ENCODE measurements at places on chromosomes 4 and X. TPM values are rescaled to one million over a fixed set of nuclear protein-coding genes. Genes with fewer than 3 reads are reported as not detected.

Gene COX7B2
- total RNA-seq: not detected

Gene ADH7
- total RNA-seq: 120 TPM

Gene RNF150
- 1.6 TPM for total RNA-seq

Gene CDX4
- total RNA-seq: not detected

Gene HDX
- 0.48 TPM for total RNA-seq

Gene IQCM
- total RNA-seq: not detected

Gene DKK2
- total RNA-seq: not detected

Gene PARM1
- total RNA-seq: 1.8 TPM

Gene CYLC1
- not detected for total RNA-seq

Gene ARX
- not detected for total RNA-seq

GRCh38 chr4:163976588-163976987, 482.1 kb downstream of the TMA16 start:
- no peak for ATAC-seq

- no peak for ATAC-seq
Observed at GRCh38 chr4:143025081-143025704, 159.5 kb upstream of the USP38 start.

DNA sequence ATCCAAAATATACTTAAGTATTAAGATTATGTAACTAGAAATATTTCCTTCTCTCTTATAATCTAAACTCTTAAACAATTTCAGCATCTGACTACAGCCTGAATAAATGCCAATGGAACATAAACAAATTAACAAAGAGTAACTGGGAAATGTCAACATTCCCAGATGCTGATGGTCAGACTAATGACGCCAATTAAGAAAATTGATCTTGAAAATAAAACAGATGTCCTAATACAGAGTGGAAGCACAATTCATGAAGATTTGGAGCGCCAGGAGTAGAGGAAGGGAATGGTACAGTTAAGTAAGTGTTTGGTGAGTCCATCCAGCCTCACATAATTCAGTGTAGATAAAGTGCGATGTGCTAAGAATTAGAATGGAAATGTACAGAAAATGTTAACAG, 203.7 kb upstream of the NWD2 start:
- ATAC-seq: no peak

- peak; percentile 34 for ATAC-seq
Observed at GRCh38 chr4:1676605-1677525, 7.2 kb downstream of the FAM53A start.

- ATAC-seq: no peak
Observed at GRCh38 chrX:42399632-42400024, 378.3 kb downstream of the PPP1R2C start.

- no peak for ATAC-seq
Observed at GRCh38 chrX:46913667-46914066, 1.4 kb downstream of the JADE3 start.

DNA sequence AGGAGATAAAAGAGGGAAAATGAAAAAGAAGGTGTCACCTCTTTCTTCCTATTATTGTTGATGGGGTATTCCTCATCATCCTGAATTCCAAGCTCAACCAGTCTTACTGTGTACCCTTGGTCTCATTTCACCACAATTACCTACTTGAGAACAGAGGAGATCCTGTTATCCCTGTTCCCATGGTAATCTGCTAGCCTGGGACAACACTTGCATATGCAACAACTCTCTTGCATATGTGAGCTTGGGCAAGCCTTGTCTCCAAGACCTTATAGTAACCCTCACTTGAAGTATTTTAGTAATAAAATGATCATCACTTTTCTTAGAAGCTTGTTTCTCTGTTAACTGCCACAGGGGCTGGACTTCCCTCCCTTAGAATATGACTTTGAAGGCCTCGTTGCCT, 253.7 kb downstream of the NAP1L3 start:
- no peak for ATAC-seq

GRCh38 chr4:145418739-145419138, 62.9 kb upstream of the SMAD1 start:
- ATAC-seq: no peak

DNA sequence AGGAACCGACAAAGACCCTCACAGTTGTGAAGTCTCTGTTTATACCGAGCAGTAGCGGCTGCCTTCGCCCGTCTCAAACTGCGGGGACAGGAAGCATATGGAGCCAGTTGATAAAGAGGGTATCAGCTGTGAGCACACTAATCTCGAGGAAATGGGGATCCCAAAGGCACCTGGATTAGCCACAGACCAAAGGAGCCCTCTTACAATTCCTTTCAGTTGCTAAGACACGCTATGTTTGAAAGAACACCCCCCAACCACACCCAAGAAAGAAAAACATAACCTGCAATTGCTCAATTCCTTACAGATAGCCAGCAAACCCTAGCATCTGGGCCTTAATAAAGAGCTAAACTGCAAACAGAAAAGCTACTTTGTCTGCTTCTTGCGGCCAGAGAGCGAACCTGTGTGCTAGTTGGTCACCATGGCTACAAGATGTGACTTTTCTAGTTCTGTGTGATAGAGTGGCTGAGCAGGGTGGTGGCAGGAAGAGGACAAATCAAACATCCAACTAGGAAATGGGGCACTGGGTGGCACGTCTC, 23.3 kb upstream of the CHRNA9 start:
- peak; percentile 55 for ATAC-seq

DNA sequence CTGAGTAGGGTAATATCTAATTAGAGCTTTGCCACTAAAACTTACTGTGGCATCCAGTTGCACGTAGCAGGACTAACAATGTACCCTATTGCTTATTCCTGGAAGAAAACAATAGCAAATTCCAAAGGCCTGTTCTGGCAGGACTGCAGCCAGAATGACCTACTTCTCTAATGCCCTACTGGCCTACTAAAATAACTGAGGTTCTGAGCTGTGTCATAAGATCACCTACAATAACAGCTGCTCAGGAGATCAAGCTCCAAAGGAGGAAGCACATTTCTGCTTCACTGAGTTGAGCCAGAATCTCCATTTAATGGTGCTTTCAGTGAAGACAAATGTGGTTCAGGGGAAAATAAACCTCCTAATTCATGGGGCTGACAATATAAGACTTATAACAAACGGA, 42.2 kb upstream of the CXCL8 start:
- ATAC-seq: peak; percentile 85

DNA sequence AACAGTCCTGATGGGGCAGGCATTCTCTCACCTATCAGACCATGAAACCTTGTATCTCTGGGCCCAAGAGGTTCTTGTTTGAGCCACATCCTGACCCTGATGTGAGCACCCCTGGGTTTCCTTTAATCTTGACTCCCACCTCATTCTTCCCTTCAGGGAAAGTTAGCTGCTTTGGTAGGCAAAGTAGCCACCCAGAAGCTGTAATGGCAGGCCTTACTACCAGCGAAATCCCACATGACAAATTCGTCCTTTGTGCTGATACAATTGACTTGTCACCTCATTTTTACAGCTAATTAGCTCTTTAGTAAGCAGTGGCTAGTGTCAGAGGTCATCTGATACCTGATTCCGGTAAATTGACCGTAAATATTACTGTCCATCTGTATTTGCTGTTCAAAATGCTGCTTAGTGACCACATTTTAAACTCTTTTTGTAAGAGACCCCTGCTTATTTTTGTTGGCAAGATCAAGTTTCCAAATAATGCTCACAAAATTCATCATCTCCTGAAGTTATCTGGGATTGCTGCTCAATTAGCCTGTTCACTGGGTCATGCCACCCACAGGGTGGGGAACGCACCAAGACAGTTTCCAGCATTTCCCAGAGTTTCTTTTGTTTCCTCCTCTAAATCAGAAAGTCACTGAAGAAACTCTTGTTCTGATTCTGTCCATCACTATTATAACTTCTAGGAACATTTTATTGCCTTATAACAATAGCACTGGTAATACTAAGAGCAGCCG, 329.7 kb downstream of the GPAT3 start:
- ATAC-seq: no peak

- no peak for ATAC-seq
Observed at GRCh38 chr4:135770505-135770904, 1568.9 kb upstream of the PABPC4L start.

DNA sequence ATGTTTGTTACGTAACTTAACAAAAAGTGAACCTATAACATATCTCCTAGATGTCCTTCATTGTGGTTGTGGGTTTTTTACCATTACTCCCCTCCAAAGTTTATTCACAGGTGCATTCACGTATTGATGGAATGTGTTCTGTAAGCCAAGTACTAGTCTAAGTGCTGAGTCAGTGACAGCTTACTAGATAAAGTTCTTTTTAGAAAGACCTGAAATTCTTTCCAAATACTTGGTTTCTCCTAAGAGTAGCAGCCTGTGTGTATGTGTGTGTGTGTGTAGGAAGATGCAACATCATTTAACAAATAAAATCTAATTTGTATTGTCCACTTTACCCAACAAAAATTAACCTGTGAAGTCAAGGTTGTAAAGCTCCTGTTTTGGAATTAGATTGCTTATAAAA, 22.1 kb downstream of the NAP1L5 start:
- no peak for ATAC-seq

DNA sequence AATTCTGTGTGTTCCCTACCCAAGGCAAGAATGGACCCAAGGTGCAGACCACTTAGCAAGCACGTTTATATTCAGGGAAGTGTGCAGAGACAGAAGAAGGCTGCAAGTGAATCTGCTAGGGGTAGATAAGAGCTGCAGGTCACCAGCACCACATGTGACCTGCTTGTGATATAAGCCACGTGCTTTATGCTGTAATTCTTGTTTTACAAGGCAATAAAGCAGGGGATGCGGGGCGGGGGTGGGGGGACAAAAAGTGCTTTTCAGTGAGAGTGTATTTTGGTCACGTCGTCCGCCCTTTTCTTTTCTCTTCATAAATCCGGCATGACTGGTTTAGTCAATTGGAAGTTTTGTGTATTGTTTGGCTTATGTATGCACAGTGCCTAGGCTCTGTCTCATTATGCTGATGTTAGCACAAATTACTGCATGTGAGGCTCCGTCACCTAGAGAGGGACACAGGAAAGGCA, 192.7 kb downstream of the RBMX2 start:
- ATAC-seq: peak; percentile 76

- no peak for ATAC-seq
Observed at GRCh38 chr4:117224256-117224655, 138.9 kb upstream of the TRAM1L1 start.

DNA sequence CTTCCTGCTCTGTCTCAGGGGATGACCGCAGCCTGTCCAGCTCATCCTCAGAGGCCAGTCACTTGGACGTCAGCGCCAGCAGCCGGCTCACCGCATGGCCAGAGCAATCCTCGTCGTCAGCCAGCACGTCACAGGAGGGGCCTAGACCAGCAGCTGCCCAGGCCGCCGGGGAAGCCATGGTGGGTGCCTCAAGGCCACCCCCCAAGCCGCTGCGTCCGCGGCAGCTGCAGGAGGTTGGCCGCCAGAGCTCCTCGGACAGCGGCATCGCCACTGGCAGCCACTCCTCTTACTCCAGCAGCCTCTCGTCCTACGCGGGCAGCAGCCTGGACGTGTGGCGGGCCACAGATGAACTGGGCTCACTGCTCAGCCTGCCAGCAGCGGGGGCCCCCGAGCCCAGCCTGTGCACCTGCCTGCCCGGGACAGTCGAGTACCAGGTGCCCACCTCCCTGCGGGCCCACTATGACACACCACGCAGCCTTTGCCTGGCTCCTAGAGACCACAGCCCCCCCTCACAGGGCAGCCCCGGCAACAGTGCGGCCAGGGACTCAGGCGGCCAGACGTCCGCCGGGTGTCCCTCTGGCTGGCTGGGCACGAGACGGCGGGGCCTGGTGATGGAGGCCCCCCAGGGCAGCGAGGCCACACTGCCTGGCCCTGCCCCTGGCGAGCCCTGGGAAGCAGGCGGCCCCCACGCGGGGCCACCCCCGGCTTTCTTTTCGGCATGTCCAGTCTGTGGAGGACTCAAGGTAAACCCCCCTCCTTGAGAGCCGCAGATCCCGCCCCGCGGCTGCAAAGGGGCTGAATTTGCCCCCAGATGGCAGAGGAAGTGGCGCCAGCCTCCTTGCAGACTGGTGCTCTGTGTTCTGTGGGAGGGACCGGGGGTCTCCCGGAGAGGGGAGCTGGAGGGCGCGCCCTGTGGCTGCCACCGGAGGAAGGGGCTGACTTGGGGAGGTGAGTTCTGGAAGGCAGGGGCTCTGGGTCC, 29.9 kb downstream of the DOK7 start:
- no peak for ATAC-seq

GRCh38 chrX:108132876-108133275, 41.3 kb downstream of the ATG4A start:
- no peak for ATAC-seq

DNA sequence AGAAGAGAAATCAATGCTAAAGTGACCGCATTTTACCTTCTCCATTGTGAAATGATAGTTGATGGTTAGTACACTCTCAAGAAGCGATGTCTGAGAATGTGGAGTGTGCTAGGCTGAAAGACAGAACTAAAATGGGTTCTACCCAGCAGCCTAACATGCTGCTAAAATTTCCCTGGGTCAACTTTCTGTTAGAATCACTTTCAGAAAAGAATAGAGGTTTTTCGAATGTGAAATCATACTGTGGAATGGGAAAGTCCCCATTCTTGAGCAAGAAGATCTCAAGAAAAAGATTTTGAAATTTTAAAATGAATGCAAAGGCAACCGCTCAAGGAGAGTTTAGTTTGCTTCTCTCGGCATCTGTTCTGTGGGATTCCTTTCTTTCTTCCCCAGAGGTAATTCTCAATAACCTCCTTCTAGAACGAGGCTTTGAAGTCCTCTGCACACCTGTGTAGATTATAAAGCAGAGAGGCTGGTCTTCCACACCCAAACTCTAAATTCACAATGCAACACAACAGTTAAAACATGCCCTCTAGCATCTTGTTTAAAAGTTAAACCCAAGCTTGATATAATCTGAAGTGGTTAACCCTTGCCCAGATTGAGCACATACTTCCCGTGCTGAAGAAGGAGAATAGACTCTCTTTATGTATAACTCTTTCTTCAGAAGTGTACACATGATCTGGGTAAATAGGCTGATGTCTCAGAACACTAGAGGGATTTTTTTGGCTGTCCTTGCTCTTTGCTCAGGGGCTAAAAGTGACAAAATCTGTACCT, 208.7 kb upstream of the KLF3 start:
- ATAC-seq: no peak

DNA sequence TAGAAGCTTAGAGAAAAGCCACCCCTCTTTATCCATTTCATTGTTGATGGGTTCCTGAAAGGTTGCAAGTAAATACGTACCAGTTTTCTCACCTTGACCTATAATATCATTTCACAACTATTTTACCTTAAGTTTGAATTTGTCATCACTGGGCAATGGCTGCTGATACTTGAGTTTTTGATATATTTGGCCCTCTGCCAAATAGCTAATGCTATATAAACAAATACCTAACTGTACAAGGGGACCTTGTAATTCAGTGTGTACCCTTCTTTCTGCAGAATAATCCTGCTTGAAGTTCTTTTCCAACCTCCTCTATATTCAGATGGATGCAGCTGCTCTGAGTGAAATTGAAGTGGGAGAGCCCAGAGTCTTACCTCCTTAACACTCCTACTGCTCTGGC, 19.0 kb upstream of the GLUD2 start:
- no peak for ATAC-seq

GRCh38 chr4:114398410-114398809, 200.2 kb upstream of the UGT8 start:
- ATAC-seq: no peak

DNA sequence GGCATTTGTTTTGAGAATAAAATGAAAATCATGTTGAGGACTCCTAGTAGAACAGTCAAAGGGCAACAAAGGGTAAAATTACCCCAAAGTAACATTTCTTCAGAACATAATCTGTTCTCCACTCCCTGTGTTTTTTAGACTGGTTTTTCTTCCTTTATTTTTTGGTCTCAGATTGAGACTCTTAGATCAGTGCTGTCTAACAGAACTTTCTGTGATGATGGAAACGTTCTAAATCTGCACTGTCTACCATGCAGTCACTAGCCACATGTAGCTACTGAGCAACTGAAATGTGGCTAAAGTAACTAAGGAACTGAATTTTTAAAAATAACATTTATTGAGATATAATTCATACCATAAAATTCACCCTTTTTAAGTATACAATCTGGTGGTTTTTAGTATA, 19.8 kb downstream of the CASK start:
- no peak for ATAC-seq
